Activated T-helper 1 cell treated with Interleukin-2 at 50 U/mL for 16 hours (primary cell): ENCODE measurements at places on chromosomes 4 and X.

DNA sequence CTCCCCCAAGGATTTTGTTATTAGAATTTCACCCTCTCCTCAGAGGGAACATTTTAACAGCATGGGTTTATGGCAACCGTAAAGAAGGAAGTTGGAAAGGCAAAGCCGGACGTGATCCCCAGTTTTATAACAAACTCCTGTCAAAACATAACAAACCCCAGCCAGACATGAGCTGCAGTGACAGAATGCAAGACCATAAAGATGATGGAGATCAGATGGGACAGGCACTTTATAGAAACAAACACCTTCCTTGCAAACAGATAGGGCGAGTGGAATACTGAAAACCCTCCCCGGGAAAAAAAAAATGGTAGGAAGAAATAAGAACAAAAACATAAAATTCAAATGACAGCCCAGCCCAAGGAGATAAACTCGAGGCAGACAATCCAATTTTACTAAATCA is 281.4 kb downstream of the LDB2 start:
- no peak for DNase-seq

GRCh38 chr4:178937130-178937529 is 1494.9 kb upstream of the AGA start:
- DNase-seq, result no peak

- no peak for DNase-seq
Observed at GRCh38 chr4:175850240-175850639, 38.2 kb upstream of the GPM6A start.

DNA sequence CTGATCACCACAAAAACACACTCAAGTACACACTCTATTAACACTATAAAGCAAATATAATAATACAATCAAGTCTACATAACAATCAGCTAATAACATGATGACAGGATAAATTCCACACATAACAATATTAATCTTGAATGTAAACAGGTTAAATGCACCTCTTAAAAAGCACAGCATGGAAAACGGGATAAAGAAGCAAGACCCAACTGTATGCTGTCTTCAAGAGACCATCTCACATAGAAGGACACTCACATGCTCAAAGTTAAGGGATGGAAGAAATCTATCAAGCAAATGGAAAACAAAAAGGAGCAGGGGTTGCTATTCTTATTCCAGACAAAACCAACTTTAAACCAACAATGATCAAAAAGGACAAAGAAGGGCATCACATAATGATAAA is 28.1 kb downstream of the CBR4 start:
- no peak for DNase-seq

DNA sequence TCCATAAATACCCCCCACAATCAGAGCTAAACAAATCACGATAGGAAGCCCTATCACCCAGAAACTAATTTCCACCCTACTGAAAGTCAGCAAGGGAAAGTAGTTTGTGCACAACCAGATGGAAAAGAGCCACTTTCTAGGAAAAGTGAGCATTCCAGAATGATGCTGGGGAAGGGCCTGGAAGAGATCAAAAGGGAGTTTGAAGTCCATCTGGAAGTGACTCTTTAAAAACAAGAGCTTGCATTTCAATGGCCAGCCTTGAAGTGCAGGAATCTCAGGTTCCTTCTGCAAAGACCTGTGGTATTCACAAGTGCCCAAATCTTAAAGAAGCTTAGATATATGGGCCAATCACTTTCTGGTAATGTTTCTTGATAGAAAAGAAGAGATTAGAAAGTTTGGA is 97.0 kb upstream of the LDB2 start:
- DNase-seq, result no peak

DNA sequence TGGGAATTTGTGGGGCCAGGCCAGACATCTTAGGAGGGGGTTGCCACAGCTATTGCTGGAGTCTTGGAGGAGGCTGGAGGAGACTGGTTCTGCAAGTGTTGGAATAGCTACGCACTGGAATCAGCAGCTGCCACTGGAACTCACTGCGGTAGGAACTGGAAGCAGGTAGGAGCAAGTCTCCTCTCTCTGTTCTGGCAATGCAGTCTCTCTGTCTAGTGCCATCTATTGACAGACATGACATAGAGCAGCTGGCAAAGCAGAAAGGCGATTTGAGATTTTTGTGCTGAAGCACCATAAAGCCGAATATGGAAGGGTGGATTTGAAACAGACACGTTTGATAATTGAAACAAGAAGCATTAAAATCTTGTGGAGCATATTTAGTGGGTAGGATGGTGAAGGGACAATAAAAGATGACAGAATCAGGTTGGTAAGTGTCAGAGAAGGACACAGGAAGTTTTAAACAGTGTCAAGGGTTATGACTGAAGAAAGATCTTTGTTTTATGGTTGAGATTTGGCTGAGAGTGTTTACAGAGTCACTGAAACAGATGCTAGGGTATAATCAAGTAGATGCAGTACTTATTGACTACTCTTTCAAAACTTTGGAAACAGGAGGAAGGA is 23.5 kb upstream of the SYNPO2 start:
- no peak for DNase-seq

DNA sequence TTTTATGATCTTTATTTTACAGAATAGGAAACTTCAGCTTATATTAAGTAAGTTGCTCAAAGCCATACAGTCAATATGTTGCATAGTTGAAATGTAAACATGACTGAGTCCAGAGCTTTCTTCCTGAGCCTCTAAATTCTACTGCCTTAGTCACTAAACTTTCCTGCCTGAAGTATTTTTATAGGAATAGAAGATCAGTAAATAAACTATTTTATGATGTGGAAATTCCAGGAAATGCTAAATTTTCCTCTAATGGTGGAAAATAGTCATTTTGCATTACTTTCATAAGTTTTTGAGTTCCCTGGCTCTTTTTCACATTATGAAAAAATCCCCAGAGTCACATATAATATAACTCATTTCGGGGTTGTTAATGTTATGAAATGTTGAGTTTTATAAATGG is 182.8 kb downstream of the BANK1 start:
- no peak for DNase-seq

DNA sequence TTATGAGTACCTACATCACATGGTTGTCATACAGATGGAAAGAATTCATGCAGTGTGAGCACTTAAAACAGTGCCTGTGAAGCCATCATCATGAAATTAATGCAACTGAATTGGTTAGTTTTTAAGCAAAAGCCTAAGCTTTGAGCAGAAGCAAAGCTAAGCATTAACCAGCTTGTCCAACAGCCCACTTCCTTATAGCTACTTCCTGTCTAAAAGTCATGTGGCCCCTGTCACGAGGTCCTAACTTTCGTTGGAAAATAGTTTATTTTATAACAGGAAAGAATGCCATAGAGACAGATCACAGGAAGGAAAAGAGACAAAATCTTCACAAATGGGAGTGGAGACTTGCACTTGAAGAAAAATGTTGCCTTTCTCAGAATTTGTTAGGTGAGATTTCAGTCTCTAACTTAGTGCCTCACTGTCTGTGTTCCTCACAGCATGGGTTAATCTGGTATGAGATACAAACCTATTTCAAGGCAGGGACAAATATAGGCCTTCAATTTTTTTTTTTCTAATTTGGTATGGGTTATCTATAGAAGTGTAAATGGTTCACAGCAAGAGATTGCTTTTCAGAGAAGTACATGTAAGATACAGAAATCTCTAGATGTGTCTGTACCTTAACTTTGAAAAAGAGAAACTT is 27.7 kb upstream of the VCX start:
- DNase-seq, result no peak

- no peak for DNase-seq
Observed at GRCh38 chrX:69718102-69718501, 102.2 kb downstream of the EDA start.

GRCh38 chr4:113504422-113504821 is 257.1 kb downstream of the CAMK2D start:
- DNase-seq, result no peak

DNA sequence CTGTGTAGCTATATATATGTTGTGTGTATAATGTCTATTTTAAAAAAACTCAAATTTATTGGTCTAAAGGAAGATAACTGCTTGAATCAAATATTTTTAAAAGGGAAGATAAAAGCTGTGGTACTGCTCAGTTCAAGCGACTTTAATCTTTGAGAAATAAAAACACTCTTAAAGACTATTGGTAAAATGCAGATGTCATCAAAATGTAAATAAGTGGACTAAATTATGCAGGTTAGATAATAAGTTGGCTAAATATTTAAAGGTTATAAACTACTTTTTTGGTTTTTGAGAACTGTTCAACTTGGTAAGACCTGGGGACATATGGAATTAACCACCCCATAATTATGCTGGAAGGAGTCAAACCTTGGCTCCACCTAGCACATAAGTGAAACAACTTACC is 144.7 kb upstream of the ITM2A start:
- DNase-seq, result no peak

GRCh38 chrX:107825698-107826237 is at the start of gene MID2:
MID2 (plus strand) TSS chrX:107825866; CDS start chrX:107826427, 561 bp downstream.
- peak; percentile 24 for DNase-seq

DNA sequence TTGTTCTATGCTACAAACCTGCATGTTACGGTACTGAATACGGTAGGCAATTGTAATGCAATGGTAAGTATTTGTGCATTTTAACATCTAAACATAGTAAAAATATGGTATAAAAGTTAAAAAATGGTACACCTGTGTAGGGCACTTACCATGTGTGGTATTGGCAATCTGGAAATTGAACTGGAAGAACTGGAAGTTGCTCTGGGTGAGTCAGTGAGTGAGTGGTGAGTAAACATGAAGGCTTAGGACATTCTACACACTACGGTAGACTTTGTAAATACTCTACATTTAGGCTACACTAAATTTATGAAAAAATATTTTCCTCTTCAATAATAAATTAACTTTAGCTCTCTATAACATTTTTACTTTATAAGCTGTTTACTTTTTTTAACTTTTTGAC is 78.9 kb downstream of the RRAGB start:
- no peak for DNase-seq

DNA sequence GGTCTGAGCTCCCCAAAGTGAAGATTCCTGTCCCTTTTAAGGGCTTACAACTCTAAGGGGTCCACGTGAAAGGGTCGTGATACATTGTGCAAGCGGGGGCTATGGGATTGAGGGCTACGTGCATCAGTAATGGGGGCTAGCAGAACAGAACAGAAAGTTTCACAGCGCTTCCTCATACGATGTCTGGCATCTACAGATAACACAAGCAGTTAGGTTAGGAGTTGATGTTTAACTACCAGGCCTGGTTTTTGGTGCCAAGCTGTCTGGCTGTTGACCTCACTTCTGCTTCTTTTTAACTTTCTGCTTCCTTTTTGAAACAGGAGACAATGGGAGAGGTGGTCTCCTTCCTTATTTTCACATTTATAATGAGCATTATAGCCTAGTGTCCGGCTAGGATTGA is 368.6 kb upstream of the CXorf51A start:
- no peak for DNase-seq

DNA sequence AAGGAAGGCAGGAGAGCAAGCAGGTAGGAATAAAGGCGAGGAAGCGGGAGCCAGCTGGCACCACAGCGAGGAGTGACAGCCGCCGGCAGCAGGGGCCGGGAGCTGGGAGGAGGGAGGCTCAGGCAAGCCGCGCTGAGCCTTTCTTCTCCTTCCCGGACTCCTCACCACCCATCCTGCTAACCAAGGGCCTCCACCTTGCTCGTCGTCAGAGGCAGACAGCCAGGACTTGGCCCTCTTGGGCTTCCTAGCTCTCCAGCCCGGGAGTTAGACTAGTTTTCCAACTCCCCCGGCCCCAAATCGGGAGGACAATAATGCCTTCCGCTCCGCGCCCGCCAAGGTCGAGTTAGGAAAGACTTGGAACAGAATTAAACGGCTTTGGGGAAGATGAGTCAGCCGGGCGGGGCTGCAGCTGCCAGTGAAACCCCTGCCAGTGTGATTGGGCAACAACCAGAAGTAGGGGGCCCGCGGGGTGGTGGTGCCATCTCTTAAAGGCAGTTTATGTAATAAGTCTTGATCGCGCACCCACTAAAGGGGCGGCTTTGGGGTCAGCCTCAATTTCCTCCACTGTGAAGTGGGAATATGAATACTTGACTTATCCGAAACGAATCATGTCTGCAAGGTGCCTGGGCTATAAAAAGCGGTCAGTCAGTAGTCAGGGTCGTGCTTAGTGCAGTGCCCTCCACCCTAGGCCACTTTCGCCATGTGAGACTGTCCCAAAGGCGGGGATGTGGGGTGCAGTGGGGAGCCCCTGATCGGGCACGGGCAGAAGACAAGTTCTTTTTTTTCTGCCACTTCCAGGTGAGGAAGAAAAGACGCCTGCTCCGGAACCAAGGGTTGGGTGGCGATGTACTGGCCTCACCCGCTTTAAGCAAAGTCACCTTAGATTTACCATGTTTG is 6.7 kb upstream of the HSD17B10 start:
- no peak for DNase-seq

DNA sequence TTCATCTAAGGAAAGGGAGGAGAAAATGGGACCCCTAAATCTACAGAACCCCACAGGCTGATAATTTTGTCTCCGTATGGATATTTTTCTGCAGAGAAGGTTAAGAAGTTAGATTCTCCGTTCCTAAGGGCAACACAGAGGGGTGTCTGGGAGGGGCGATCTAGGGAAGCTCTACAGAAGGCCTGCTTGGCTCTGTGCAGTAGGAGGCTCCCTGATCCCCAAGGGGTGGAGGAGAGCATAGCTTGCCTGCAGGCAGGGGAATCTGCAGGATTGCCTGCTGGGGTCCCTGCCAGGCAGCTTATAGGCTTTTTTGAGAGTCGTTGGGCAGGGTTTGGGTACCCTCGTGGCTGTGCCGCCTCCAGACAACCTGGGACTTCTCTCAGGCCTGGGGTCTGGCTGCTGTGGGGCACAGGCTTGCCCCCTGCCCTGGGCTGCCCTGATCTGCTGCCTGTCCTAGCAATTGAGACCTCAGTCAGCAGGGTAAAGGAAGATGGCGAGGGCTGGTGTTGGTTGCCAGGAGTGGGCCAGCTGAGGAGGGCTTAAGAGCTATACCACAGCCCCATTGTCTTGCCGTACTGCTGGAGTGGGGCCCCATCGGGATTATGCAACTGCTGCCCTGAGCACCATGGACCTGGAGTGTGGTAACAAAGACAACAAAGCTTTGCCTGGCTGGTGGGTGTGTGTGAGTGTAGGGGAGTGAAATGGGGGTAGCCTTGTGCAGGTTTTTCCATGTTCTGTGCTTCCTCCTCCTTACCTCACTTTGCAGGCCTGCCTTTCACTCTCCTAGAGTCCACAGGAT is 74.1 kb downstream of the EFNB1 start:
- no peak for DNase-seq

GRCh38 chr4:68324519-68325262 is 25.2 kb downstream of the YTHDC1 start:
- no peak for DNase-seq

DNA sequence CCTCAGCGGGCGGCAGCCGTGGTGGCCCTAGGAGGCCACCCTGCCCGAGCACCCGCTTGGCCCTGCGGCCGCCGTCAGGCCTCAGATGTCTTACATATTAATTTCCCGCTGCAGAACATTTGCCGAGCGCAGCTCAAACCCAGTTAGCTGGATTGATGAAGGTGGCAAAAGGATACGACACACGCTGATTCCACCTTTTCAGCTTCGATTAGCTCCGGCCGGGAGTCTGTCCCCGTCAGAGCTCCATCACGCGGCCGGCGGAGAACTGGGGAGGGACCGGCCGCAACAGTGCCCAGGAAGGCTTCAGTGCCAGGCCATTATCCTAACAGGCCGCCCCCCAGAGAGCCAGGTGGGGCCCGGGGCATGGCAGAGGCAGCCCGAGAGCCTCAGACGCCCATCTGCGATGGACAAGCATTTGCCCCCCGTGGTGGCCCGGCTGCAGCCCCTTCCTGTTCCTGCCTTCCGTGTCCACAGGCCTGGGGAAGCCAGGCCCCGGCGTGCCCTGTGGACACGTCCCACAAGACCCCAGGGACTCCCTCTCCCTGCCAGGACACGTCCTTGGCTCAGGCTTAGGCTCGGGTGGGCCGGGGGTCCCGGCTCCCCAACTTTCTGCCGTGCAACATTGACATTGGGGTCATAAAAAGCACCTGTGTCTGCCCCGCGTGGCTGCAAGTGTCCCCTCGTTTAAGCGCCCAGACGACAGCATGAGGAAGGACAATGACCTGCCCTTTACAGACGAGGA is 133.8 kb upstream of the NKX1-1 start:
- no peak for DNase-seq
